ENCODE measurements at places on chromosomes 5 and 9.

- DNase-seq, result no peak
These were observed 161.5 kb upstream of the KIF2A start for GRCh38 chr5:62144401-62145022.

GRCh38 chr9:8429768-8430167, 630.2 kb upstream of the DMAC1 start:
- DNase-seq, result peak; percentile 59

- DNase-seq, result no peak
These were observed 3.4 kb upstream of the CACFD1 start for GRCh38 chr9:133456409-133456808.

DNA sequence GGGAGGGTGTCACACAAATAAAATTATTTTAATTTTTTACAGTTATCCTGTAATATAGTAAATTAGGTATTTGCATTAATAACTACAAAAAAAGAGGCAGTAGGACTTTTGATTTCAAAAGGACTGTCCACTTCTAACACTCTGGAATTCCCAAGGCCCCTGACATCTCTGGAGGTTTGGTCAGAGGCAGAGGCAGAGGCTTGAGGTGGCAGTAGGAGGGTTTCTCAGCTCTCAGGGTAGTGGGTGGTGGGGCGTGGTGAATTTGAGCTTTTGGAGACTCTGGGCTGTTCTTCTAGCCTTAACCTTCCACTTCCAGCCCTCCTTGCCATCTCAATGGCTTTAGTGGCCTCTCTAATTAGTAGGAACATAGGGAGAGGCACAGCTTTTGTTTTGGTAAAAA, 22.8 kb downstream of the ATOX1 start:
- DNase-seq, result no peak

DNA sequence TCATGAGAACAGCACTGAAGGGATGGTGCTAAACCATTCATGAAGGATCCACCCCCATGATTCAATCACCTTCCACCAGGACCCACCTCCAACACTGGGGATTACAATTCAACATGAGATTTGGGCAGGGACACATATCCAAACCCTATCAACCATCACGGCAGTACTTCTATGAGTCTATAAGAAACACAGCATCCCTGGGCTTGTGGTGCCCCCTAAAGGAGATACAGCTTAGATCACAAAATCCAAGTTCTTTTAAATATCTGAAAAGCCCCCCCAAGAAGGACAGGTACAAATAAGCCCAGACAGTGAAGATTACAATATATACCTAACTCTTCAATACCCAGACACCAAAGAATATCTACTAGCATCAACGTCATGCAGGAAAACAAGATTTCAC, 233.7 kb upstream of the ADRA1B start:
- DNase-seq, result no peak

Data from activated CD4-positive, alpha-beta T cell treated with anti-CD3 and anti-CD28 coated beads, Interleukin-2, Interleukin-6, amounts not matched to agents 100 ng/mL and 50 ng/mL, durations not matched to agents 16 hours and 8 hours (primary cell).